ENCODE measurements at places on chromosomes 7 and 10.

DNA sequence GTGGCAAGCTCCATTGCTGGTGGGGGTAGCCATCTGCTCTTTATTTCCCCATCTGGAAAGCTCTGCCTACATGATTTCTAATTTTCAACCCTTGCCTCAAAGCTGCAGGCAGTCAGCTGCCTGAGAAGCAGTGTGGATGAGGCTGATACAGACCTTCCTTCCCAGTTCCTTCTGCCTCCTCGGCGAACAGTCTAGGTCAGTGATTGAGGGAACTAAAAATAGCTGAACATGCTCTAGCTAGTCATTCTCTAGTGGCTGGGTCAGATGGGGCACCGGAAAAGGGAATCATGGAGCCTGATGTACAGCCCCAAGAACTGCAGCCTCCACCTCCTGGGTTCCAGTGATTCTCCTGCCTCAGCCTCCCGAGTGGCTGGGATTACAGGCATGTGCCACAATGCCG, 48.7 kb downstream of the NAMPT start:
- DNase-seq: no peak

DNA sequence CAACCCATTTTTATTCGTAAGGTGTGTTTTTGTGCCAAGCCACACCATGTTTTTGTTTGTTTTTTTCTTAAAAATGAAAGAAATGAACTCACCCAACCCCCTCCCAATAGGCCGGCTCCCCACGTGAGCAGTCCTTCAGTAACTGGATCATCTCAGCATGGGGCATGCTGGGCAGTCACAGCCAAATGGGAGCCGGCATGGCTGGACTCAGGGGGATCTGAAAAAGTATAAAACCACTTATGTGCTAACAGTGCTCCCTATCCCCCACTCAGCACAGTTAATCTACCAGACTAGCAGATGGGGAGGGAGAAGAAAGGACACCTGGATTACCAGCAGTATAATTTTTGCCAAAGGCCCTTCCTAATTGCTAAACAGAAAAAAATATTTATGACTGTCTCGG, 39.3 kb downstream of the BAZ1B start:
- no peak for DNase-seq

- no peak for DNase-seq
Measured at GRCh38 chr7:150962553-150963399, 15.3 kb downstream of the KCNH2 start.

DNA sequence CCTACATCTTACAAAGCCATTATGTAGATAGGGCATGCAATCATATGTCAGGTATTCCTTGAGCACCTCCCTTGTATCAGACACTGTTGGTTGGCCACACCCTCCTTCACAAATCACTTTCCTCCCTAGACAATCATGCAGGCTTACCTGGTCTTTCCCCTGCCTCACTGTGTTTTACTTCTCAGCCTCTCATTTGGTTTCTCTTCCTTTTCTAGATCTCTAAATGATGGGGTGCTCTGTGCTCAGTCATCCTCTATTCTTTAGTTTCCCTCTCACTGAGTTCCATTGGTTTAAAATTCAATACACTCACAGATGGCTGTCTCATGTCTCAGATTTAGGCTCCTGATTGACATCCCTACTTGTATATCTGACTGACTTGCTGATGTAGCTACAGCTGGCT, 31.4 kb downstream of the ANK3 start:
- no peak for DNase-seq

DNA sequence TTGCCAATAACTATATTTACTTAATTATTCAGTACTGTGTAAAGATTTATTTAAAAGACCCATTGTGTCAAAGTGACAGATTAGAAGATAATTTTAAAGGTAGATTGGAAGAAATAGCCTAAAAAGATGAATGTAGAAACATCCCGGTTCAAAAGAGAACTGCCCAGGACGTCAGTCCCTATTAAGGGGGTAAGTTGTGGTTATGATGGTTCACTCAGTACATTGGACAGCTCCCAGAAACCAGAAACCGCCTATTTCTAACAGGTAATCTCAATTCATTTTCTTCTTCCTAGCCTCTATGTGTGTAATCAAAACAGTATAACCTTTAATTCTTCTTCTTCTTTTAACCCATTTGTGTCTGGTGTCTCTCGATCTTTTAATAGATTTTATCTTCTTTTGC, 1.5 kb upstream of the FERD3L start:
- no peak for DNase-seq

GRCh38 chr10:3887885-3888476, 103.0 kb upstream of the KLF6 start:
- no peak for DNase-seq

Measured in esophagus muscularis mucosa (tissue), 4 donors.